ENCODE measurements at places on chromosomes 3 and 15.
A peak's percentile ranks its signal among the peaks of the same experiment; 100 is the strongest.

DNA sequence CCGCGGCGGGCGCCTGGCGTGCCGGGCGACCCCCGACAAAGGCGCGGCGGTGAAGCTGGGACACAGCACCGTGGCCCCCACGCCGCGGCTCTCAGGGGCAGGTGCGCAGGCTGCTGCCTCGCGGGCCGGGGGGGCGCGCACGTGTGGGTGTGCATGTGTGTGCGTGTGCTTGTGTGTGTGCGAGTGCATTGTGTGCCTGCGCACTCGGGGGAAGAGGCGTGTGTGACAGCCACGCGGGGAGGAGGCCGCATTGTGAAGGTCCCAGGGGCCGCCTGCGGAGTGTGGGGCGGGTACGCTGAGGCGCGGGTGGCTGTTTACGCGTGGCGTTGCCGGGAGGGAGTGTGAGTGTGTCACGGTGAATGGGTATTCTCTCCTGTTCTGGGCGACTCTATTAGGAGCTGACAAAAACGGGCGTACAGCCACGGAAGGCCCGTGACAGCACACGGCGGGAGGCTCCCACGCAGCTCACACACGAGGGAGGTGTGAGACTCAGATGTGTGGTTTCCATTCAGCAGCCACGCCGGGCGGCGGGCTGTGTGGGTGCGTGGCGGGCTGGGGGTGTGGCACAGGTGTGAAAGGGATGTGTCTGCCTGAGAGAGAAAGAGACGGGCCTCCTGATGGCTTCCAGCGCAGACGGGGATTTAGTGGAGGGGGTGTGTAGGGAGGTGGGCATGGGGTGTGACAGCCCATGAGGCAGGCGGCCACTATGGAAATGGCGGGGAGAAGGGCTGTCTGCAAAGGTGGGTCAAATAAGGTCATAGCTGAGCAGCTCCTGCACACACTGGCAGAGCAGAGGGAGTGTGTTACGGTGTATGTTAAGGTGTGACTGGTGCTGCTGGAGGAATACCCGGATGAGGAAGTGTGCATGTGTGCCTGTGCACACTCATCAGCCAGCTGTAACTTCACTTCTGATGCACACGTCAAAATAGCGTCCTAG is 750 bp downstream of the PODXL2 start:
- peak; percentile 36 for DNase-seq

GRCh38 chr3:11642431-11643191 is 1.1 kb downstream of the VGLL4 start:
- DNase-seq: no peak

GRCh38 chr15:27095886-27096624 is 125.1 kb downstream of the GABRG3 start:
- DNase-seq: no peak

DNA sequence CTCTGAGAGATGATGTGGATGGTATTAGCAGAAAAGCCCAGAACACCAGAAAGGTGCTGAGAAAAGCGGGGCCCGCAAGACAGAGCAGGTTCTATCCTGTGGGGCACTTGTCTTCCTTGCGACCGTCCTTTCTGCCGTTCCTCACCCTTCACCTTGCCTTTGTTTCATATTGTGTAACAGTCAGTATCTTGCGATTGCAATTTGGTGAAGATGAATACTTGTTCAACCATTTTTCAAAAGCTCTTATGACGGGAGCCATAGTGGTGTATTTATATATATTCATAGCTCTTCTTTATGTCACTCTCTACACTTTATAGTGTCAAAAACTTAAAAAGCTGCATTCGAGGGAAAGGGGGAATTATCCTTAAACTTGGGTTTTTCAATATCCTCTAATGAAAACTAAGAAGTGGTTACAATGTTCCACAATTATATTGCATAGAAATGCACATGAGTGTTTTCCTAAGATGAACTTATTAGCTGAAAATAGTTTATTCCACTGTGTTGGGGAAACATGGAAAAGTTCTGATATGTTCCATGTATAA is 797 bp downstream of the MAP3K13 start:
- no peak for DNase-seq

DNA sequence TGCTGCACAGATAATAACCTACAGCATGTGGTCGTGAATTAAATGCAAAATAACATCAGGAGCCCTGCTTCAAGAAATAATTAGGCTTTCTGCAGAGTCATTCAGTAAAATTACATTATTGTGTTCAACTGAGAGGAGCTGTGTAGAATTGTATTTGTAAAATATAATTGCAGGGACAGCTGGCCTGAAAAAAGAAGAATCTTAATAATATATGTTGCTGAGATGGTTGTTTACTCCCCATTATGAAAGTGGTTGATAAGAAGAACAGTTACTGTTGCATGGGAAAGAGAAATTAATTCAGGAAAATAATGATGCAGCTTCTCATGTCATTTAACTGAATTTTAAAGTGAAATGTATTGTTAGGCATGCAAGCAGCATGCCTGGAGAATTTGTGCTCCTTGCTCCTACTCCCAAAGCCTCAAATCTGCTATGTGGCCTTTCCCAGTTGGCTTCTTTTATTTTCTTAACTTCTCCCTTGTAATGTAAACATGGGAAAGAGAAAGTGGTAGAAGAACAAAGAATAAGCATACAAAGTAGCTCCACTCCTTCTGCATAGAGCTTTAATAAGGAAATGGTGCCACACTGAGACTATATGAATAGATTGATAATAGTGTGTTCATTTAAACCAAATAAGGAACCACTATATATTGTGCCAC is 100.1 kb downstream of the VGLL3 start:
- no peak for DNase-seq

- no peak for DNase-seq
These were observed 841.2 kb downstream of the TUSC7 start for GRCh38 chr3:117550766-117551165.

DNA sequence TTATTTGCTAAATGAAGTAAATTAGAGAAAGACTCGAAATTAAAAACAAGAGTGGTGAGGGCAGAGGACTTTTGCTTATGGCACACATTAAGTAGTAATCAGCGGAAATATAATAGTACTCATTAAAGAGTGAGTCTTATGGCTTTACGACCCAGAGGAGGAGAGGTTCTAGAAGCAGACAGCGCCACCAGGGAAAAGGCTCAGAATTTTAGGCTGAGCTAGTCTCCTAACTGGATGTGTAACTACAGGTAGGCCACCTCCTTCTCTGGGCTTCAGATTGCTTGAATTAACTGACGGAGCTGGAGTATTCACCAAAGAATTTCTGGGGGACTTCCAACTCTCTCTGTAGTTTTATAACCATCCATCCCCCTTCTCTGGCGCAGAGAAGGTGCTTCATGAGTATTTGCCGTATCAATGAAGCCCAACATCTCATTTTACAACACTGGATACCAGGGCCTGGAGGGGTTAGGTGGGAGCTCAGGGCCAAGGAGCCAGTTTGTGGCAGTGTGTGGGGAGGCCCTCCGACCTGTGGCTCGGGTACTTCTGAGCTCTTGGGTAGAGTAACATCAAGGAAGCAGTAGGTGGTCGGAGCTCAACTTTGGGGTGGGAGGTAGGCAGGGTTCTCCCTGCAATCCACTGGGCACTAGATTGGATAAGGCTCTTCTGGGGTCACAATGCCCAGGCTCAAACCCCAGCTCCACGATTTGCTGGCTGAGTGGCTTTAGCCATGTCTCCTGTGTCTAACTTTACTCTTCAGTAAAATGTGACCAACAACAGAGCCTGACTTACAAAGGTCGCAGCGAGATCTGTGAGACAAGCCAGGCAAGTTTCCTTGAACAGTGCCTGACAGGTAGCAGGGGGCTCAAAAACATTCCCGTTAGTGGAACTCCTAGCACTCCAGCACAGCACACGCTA is 1.1 kb downstream of the CHCHD4 start:
- DNase-seq: no peak
